Transverse colon (tissue), 4 donors: ENCODE measurements at places on chromosomes 7 and 10. TPM values are rescaled to one million over a fixed set of nuclear protein-coding genes. Genes with fewer than 3 reads are reported as not detected.

GRCh38 chr7:19352305-19352695 is 207.1 kb upstream of the FERD3L start:
- no peak for DNase-seq

DNA sequence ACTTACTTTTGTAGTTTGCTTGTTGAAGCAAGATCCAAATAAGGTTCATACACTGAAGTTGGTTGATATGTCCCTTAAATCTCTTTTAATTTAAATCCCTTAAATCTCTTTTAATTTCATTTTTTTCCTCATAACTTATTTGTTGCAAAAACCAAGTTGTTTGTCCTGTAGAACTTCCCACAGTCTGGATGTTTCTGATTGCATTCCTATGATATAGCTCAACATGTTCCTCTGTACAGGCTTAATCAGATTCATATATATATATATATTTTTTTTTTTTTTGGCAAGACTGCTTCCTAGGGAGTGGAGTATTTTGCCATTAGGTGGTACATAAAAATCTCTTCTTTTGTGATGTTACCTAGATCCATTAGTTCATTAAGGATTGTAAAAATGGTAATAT is 174.9 kb upstream of the MKLN1 start:
- no peak for DNase-seq

Gene EXOSC1
- 17.5 TPM for total RNA-seq

Gene SUN1
- 569 TPM for total RNA-seq

Gene GNGT1
- not detected for total RNA-seq

GRCh38 chr10:44385026-44385695 is at the start of gene CXCL12:
CXCL12 (minus strand) TSS chr10:44385097; CDS start chr10:44385005, 92 bp downstream.
- DNase-seq = peak; percentile 17

DNA sequence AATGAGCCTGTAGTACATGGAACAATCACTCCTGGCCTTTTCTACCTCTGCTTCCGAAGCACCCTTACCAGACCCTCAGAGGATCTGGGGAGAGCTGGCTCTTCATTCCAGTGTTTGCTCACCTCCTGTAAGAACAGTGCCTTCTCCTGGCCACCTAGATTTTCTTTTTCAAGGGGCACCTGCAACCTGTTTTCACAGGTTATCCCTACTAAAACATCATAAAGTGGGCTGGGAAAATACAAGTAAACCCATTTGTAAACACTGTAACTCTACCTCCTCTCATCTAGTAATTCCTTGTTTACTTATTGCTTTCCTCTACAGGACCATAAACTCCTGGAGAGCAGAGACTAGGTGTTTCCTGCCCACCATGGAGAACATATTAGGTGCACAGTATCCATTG is 1.1 kb downstream of the PIK3AP1 start:
- no peak for DNase-seq

DNA sequence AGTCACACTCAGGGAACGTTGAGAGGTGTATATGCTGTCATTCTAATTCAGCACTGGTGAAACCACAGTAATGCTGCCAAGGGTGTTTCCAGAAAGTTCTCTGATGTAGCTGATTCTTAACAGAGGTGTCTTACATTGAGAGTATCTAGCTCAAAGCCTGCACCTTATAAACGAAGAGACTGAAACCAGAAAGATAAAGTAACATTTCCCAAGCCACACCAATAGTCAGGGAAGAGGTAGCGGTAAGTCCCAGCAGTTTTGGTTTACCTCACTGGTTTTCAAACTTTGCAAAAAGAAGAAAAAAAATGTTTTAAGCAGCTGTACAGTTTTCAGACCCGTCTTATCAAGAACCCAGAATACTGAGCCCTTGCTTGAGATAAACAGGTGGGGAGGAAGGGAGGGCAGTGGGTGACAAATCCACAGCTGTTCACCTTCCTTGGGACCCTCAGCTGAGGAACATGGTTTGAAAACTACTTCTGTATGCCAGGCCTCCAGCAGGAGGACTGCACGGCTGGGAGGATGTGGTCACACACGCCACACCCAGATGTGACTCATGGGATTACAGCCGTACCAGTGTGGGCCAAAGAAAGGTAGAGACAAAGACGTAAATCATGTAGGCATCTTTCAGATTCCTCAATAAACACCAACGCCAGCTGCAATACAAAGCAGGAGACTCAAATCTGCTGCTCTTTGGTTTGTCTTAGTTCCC is 63.9 kb upstream of the GSDME start:
- peak; percentile 84 for DNase-seq

DNA sequence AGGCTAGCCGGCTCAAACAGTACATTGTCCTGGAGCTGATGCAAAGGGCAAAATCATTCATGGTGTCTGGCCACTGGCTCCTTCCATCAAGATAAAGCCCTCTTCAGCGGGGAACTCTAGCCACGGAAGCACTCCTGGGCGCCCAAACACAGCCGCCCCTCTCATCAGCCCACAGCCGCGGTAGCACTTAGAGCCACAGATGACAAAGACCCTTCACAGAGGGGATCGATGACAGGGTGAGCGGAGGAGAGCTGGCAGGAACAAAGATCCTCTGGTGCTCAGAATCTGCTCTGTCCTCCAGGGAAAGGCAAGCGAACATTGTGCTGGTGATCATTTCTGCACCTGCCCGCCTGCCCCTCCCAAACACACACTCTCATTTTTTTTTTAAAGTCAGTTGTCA is 222.2 kb upstream of the NRP1 start:
- no peak for DNase-seq

Gene ZNHIT1
- total RNA-seq = 106 TPM

Gene ANKMY2
- 2.0 TPM for total RNA-seq

DNA sequence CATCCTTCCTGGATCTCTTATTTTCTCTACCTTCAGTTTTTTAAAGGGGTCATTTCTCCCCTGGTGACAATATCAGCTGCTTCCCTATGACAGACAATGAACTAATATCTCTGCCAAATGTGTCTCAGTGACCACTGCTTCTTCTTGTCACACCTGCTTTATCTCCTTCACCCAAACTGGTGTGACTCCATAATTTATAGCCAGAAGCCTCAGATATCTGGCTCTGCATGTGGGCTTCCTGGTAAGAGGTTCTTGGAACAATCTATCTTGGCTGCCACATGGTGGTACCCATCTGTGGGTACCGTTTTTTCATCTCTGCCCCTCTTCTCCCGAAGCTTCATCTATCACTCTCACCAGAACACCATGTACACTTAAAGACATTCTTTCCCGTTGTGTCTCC is 37.0 kb downstream of the CPVL start:
- DNase-seq = no peak

Gene PIK3AP1
- 11.3 TPM for total RNA-seq

DNA sequence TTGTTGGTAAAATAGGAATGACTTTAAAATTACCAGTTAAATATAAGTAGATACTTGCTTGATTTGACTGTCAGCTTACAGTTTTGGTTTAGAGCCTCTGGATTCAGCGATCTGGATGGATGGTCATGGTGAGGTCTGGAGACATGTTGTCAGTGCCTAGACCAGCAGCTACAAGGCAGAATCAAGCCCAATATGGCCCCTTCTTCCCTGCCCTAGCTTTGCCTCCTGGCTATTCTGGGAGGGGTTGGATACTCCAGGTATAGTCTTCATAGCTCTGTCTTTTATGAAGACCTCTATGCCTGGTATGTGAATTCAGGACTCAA is 166.5 kb upstream of the VIPR2 start:
- DNase-seq = no peak

- DNase-seq = no peak
Observed at GRCh38 chr10:129394518-129395328, 72.3 kb upstream of the MGMT start.

Gene TAS2R40
- total RNA-seq = not detected

DNA sequence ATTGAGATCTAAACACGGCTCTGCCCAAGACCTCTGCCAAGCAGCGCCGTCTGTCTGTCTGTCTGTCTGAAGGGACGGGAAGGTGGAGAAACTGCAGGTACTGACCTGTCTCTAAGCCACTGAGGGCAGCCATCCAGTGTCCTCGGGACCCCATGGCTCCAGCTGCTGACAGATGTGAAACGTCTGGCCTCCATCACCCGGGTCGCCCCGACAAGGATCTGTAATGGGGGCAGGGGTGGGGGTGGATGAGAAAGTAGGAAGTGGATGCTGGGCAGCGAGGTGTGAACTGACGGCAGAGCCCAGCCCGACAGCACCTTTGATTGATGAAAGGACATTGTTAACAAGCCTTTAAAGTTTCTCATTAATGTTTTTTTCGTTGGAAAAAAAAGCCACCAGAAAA is 193.1 kb downstream of the EBF3 start:
- no peak for DNase-seq

Gene AASS
- total RNA-seq = 19.1 TPM

GRCh38 chr7:82375713-82376112 is 67.9 kb downstream of the CACNA2D1 start:
- no peak for DNase-seq

Gene EPO
- not detected for total RNA-seq

Gene ARHGEF35
- 27.3 TPM for total RNA-seq

Gene FAM24B
- 3.7 TPM for total RNA-seq

DNA sequence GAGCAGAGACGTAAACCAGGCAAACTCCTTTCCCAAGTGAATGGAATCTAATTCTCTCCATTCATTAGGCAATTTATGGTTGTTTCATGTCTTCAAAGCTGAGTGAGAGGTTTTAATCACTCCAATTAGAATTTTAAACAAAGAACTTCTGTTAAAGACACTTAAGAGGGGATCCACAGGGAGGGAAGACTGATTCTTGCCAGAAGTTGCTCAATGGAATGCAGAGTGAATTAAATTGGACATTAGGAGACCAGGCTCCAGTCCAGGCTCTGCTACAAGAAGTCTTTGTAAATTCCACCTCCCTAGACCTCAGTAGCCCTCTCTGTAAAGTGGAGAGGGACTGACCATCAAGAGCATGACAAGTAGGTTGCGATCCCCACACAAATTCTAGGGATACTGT is 130.7 kb upstream of the TMEM72 start:
- no peak for DNase-seq

DNA sequence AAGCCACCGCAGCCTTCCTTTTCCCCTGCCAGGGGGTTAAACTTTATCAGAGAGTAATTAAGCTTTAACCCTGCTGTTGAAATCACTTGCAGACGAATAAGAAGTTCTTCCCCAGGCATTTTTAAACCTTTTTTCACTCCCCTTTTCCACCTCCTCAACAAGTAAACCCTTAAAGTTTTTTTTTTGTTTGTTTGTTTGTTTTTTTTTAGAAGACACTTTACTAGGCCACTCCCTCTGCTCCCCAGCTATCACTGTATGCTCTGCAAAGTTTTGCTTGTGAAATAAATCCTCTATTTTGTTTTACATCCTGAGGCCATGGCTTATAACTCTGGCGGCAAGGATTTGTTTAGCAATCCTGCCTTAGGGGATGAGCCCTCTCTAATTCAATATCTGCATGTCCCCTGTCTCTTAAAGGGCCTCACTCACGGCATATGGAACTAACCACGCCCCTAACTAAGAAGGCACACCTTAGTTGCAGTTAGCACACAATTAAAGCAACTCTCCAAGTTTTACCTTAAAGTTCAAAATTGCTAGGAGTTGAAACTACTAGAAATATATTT is 1354.7 kb upstream of the LRRTM3 start:
- DNase-seq = no peak

GRCh38 chr10:2326411-2326810 is 589.1 kb upstream of the ADARB2 start:
- no peak for DNase-seq

DNA sequence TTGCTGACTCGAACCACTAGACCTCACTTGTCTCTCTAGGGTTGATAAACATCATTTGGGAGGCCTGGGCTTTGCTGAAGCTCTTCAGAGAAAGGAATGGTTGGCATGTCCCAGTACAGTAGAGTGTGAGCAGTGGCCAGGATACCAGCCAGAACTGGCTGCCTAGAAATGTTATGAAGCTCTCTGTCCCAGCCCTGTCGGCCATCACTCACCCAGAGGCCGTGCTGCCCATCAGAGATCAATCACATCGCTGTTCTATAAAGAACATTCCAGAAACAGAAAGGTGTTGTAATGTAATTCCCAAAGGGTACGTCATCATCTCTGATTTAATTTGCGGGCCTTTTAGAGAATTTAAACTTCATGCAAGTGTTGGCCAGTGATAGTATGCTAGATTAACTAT is 111.5 kb downstream of the PRPF18 start:
- no peak for DNase-seq

DNA sequence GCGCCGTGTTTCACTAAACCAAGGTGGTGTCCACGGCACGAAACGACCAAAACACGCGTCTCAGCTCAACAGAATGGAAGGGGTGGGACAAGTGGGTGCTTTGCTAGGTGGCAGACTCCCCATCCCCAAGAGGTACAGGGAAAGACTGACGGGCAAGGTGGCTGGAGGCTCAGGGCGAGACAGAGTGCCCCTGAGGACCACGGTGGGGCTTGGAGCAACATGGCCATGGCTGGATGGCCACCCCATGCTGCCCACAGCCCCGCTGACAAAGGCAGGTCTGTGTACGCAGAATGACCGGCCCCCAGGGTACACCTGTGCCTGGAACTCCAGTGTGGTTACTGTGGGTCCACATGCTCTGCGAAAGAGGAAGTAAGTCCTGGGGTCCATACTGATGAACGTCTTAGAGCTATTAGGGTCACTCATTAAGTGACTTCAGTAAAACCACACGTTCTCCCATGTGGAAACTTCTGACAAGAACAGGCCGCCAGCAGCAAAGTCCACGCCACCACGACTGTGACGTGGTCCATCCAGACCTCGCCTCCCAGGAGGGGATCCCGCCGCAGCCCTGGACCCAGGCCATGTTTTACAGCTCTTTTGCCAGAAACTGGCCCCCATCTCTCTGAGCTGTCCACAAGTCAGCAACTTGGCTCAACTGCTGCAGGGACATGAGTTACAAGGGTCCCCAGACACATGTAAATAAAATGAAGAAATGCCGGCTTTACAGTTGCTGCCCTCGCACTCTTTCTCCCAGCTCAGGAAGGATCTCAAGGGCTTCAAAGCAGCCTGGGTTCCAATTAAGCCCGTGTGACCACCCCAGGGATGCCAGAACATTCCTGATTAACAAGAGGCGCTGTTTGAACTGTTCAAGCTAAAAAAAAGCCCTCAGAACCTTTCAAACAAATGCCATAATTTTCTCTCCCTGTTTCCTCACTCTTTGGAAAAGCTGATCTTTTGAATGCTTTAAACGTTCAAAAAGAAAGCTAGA is 66.8 kb downstream of the MAD1L1 start:
- no peak for DNase-seq

Gene FAM25G
- not detected for total RNA-seq

DNA sequence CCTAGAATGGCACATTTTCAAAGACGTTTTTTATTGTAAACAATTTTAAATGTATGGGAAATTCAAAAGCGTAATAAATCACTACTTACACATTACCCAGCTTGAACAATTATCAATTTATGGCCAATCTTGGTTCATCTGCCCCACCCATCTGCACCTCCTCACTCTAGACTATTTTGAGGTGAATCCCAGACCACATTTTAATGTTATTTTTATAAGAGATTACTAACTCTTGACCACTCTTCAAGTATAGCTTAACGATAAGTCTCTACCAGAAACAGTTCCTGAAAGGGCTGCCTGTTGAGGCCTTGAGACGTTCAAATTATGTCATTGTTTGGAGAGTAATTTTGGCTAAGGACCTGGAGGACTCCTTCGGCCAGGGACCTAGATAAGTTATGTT is 33.2 kb downstream of the ECHDC3 start:
- no peak for DNase-seq

GRCh38 chr10:122786269-122786668 is 59.4 kb downstream of the CUZD1 start:
- DNase-seq = no peak

GRCh38 chr7:127928852-127929251 is 102.4 kb downstream of the LRRC4 start:
- DNase-seq = no peak

Gene TAS2R3
- total RNA-seq = 2.3 TPM
